COR-L47 (cell line): ENCODE measurements at places on chromosomes 2 and 18.
A peak's percentile ranks its signal among the peaks of the same experiment; 100 is the strongest.

DNA sequence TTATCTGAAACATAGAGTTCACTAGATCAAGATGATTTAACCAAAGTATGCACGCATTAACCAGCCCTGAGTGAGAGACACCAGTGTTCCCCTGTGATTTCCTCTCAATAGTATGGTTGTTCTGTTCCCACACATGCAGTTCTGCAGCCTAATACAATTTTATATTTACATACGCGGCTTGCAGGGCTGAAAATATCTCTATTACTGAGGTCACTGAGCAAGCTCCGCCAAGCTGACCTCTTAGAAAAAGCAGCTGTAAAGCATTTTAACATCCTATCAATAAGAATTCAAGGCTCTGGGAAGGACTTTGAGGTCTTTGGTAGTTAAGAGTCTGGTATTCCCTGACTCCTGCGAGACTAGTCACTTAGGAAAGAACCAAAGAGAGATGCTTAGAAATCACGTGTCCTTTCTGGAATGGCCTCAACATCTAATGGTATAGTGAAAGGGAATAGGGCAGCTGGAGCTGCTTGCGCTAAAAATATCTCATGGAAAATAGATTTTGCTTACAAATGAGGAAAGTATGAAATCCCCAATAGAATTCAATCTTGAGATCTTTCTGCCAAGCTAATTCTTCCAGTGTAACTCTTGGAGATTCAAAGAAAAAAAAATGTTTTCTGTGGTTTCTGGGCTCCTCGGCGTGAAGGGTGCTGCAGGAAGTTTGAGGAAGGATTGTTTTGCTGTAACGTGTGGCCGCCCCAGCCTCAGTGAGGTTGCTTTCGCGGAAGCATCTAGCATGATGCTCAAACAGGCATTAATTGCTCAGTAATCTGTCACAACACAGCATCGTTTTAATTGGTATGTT is 59.2 kb downstream of the DOCK10 start:
- peak; percentile 45 for DNase-seq

GRCh38 chr2:198880986-198881385 is 576.8 kb downstream of the SATB2 start:
- no peak for DNase-seq

GRCh38 chr2:17830053-17831034 is 14.1 kb downstream of the MSGN1 start:
- DNase-seq = no peak

DNA sequence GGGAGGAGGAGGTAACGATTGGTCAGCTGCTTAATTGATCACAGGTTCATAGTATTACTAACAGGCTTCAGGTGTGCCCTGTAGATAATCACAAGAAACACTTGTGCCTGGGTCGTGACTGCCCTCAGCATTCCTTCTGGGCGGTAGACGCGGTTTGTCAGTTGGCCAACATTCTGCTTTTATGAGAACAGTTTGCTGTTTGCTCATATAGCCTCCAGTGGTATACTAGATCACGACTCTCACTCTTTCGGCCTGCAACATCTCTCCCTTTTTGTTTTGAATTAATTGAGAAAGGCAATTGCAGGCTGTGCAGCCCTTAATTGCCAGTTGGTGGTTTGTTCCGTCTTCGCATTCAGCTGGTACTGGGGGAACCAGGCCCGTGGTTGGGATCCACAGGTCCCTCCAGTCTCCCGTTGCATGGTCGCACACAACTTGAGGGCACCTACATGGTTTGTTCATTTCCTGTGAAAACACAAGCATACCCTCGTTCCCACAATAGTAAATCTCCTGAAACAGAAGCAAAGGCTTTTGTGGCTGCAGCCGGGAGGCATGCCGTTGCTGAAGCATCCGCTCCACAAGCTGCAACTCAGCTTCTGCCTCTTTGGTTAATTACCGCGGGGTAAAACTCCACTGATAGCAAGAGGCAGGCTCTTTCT is 30.3 kb upstream of the GPR17 start:
- no peak for DNase-seq

GRCh38 chr2:22998359-22998758 is 386.6 kb upstream of the KLHL29 start:
- DNase-seq = no peak

- DNase-seq = peak; percentile 62
Measured at GRCh38 chr18:6543330-6543908, 128.7 kb upstream of the L3MBTL4 start.

DNA sequence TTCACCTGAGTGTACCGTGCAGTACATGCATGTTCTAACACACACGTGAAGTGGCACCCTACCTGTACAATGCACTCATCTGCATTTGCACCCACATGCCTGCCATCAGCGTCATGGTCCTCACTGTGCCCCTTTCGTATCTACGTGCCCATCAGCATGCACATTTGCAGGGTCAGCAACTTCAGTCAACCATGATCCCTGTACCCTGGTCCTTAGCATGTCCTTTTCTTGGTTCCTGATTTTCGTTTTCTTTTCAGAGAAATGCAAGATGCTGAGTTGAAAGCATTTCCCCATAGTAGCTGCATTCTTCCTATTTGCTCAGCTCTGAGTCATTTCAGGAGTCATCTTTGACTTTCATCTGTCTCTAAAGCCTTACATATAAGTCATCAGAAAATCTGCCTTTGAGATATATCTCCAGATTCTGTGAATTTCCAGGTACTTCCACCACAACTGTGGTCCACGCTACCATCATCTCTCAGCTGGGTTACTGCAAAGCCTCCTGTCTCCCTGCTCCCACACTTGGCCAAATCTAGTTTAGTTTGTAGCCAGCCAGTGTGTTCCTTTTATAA is 14.7 kb upstream of the PUM2 start:
- no peak for DNase-seq
